Activated effector memory CD4-positive, alpha-beta T cell treated with Interleukin-2 at 50 U/mL for 16 hours (primary cell): ENCODE measurements at places on chromosomes 5 and 9.

DNA sequence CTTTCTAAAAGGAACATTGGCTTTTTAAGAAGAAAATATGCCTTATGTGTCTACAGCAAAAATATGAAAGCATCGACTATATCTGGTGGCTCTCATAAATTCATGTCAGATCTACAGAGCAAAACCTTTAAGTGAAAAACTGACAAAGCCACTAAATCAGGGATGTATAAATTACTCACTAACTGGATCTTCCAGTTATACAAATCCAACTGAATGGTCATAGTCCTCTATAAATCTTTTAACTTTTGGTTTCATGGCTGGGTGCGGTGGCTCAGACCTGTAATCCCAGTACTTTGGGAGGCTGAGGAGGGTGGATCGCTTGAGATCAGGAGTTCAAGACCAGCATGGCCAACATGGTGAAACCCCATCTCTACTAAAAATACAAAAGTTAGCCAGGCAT, 29.2 kb upstream of the GZMA start:
- DNase-seq, result no peak

GRCh38 chr9:135480071-135480939, 723 bp downstream of the PPP1R26 start:
- DNase-seq, result no peak

GRCh38 chr5:78716206-78716605, 67.6 kb upstream of the LHFPL2 start:
- DNase-seq, result no peak

DNA sequence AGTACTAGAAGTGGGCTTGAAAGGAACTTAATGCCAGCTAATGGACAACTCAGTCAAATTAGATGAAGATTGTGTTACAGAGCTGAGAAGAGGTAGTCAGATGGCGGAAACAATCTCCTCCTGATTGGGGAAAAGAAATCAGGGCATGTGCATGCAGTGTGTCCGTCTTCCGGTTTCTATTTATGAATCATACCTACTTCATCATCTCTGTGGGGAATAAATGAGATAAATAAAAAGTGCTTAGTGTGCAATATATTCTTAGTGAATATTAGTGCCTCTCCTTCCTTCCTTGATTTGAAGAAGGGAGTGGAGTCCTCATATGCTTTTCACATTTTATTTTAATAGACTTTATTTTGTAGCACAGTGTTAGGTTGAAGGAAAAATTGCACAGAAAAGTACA, 108.7 kb upstream of the NFIL3 start:
- no peak for DNase-seq

DNA sequence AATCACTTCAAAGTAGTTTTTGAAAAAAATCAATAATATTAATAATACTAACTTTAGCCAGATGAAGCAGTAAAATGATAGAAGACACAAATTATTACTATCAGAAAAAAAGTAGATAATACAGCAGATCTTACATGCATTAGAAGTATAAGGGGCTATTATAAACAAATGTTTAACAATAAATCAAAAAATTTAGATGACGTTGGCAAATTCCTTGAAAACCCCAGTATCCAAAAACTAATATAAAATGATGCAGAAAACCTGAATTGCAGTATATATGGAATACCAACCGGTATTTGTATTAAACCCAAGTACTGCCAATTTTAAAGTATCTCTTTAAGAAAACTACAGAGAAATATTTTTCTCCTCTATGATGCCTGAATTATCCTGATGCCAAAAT, 573.3 kb upstream of the CTNND2 start:
- DNase-seq, result no peak

DNA sequence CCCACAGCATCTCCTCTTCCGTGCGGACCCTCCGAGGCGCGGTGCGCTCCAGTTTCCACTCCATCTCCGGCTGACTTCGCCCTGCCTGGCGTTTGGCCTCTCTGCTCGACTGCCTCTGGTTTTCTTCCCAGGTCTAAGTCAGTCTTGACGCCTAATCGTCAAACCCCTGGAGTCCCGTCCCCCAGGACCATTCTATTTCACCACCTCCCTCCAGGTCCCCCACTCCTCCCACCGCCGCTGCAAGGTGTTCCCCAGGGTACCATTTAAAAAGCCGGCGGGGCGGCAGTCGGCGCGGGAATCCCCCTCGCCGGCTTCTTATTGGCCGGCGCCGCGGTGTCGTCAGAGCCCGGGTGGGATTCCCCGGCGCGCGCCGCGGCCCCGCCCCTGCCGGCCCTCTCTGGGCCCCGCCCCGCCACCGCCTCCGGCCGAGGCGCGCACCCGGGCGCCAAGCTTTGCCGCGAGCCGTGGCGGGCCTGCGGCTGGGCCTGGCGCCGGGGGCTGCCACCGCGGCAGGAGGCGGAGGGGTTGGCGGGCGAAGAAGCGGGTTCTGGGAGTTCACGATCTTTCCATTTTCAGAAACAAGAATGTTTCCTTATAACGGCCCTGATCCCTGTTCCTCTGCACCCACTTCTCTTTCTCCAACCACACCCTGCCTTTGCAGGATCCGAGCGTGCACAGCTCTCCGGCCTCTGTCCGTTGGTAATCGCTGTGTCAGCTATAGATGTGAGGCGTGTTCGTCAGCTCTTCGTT, at the start of gene CDC20B:
Gene CDC20B, minus strand, starts transcription at position 241 of the 750 bp plus-strand sequence. Its CDS starts 177 bp downstream, at position 64.
- DNase-seq, result peak; percentile 44

GRCh38 chr5:145803112-145804004, 31.8 kb downstream of the PRELID2 start:
- DNase-seq, result no peak

GRCh38 chr5:7916171-7916804, 47.3 kb downstream of the MTRR start:
- DNase-seq, result no peak

DNA sequence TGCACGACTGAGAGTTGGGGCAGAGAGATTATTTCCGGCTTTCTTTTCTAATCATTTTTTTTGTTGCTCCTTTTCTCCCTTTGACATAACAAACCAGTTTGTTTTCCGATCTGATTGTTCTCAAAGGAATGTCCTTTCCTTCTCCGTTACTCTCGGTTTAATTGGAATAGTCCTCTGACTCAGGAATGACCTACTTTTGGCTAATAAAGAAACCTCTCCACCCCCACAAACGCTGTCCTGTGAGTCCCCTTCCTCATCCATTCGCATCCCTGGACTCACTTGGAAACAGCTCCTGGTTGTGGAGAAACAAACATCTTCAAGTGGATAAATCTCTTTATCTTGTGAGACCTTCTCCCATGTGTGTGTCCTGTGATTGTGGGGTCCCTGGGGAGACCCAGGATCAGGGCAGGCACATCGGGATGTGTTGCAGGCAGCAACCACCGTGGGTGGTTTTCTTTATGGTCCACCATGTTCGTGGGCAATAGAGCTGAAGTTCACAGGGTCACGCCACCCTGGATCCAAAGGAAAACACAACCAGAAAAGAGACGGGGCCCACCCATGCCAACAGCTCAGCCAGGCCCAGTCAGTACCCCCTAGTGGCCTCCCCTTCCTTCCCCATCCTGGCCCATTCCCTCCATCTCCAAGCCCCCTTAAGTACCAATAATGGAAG, 45.2 kb upstream of the NEK6 start:
- DNase-seq, result no peak

GRCh38 chr9:132584601-132585560, 2.5 kb downstream of the BARHL1 start:
- DNase-seq, result no peak

- DNase-seq, result no peak
Observed at GRCh38 chr9:92820964-92821363, 56.3 kb upstream of the BICD2 start.

DNA sequence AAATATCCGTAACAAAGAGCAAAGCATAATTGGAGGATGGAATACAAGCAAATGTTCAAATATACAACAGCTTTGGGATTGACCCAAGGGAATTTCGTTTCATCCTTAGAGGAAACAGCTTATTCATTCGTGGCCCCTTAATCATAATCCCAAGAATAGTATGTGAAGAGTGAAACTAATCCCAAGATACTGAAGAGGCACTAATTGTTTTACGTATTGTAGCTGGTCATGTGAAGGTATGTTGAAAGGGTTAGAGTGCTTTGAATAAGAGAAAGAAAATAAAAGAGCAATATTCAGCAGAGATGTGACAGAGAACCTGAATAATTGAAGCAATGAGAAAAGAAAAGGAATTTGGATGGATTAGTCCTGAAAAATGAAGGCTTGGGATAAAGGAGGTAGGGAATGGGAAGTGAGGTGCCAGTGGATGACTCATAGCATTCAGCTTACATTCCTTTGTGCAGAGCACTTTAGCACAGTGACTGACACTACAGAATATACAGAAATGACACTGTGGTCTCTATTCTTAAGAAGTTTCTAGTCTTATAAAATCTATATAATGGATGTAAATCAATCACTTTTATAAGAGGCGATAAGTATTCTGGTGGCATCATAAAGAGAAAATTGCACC, 221.9 kb downstream of the TLR4 start:
- no peak for DNase-seq

GRCh38 chr5:35557199-35557598, 60.5 kb upstream of the SPEF2 start:
- no peak for DNase-seq

- no peak for DNase-seq
Observed at GRCh38 chr9:26637101-26637500, 255.5 kb downstream of the CAAP1 start.

- DNase-seq, result no peak
Observed at GRCh38 chr5:100731768-100732167, 171.3 kb downstream of the ST8SIA4 start.

GRCh38 chr5:171599411-171599810, 180.0 kb downstream of the FGF18 start:
- no peak for DNase-seq

DNA sequence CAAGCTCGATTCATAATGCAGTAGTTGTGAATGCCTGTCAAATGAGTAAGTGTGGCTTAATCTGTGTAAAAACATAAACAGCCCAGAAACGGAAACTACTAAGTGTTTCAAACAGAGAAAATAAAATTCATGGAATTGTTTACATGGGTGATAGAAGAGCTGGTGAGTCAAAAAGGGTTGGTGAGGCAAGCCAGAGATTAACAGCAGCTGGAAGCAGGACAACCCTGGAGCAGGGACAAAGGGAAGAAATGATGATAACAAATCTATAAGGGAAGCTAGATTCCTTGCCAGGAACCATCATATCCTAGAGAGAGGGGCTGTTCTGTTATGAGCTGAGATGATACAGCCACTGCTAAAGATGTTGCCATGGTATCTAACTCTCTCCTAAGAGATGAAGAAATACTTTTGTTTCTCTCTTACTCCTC, 18.0 kb upstream of the PRR16 start:
- no peak for DNase-seq

DNA sequence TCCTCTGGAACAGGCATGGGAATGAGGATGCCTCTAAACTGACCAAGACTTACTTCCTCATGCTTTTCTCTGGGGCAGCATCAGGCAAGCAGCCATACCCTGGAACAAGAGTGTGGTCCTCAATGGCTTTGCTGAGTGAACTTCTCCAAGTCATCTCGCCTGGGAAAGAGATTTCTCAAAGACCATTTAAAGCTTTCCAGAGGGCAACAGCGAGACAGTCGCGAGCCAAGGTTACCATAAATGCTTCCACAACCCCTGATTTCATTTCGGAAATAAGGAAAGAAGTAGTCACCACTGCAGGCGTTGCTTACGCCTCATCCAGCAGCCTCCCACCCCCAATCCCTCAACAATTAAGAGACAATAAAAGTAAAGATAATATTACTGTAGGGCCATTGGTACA, 1.1 kb upstream of the SNCAIP start:
- no peak for DNase-seq

DNA sequence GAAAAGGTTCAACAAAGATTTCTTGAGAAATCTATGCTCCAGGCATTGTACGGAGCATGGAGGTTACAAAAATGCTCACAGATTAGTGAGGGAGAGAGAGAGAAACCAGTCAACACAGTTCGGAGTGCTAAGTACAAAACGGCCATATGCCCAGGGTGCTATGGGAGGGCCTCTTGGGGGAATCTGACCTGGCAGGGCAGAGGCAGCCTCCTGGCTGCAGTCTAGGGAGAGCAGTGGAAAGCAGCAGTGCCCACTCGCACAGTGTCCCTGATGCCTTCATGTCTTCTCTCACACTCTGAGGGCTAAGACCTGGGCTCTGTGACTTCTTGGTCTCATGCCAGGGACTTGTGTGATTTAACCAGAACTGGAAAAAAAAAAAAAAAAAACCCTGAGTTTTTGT, 29.8 kb upstream of the SMC5 start:
- no peak for DNase-seq
